ENCODE measurements at places on chromosomes 6 and 20.

GRCh38 chr6:30820193-30820592, 64.1 kb upstream of the DDR1 start:
- no peak for DNase-seq

DNA sequence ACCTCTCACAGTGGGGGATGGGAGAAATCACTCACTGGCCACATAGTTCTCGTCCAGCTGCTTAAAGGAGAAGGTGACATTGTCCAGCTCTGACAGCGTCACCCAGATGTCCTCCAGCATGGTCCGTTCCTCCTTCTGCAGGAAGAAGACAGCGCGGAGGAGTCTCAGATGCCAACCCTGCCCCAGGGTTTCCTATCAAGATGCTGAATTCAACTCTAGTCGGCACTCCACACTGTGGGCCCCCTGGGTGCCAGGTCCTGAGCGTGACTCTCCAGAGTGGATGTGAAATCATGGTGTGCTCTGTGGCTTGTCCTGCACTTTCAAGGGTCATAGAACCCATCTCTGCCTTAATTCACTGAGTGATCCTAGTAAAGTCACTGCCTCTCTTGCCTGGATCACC, 193.2 kb downstream of the PREX1 start:
- DNase-seq = no peak

DNA sequence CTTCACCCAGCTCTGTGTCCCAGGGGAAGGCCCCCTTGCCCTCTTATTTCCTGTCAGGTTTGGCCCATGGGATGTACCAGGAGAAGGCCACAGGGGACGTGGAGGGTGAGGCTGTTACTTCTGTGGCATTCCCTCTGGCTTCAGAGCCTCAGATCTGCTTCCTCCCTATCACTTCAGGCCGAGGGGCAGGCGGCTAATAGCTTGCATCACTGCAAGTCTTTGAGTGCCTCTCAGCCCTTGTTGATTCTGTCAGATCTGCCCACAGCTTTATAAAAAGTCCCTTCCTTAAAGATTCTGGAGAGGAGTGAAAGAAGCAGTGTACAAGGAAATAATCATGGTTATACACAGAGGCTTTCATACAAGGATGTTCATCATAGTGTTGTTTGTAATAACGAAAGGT, 86.9 kb downstream of the LRFN2 start:
- DNase-seq = peak; percentile 51

GRCh38 chr6:156832669-156833068, 55.5 kb downstream of the ARID1B start:
- DNase-seq = no peak

DNA sequence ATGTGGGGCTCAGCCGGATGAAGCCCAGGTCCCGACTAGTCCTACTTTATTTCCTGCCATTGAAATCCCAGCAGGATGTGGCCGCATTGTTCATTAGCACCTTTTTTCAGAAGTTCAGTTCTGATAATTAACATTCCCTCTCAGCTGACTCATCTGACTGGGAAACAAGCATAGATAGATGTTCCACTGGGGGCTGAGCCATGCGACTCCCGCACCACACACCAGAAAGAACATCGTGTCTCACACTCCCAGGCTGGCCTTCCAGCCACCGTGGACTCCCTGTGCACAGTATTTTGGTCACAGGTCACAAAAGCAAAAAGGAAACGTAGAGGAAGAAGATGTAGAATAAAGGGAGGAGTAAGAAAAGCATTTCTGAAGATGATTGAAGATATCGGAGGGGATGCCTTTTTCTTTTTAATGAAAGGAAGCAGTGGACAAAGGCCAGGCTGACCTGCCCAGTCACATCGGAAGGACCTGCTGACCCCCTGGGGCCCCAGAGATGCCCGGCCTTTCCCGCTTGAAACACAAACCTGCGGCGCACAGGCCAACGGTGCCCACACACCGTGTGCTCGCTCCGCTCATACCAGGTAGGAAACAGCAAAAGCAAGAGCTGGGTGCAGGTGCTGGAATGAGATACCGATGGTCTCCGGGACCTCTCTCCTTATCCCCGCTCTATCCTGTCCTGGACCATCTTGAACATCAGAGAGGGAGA, 11.8 kb downstream of the RPS6KA2 start:
- no peak for DNase-seq

- no peak for DNase-seq
These were observed 24.5 kb upstream of the ABCC10 start for GRCh38 chr6:43402820-43403219.

GRCh38 chr20:39661833-39662232, 699.7 kb downstream of the DHX35 start:
- no peak for DNase-seq
